ENCODE measurements at places on chromosomes 5 and 9. TPM values are rescaled to one million over a fixed set of nuclear protein-coding genes. Genes with fewer than 3 reads are reported as not detected.

The AGXT2 gene
- total RNA-seq, result not detected

The DMRT3 gene
- not detected for total RNA-seq

The DNM1 gene
- total RNA-seq, result 46.5 TPM

- DNase-seq, result no peak
These were observed 97.8 kb downstream of the ERMP1 start for GRCh38 chr9:5735072-5735471.

DNA sequence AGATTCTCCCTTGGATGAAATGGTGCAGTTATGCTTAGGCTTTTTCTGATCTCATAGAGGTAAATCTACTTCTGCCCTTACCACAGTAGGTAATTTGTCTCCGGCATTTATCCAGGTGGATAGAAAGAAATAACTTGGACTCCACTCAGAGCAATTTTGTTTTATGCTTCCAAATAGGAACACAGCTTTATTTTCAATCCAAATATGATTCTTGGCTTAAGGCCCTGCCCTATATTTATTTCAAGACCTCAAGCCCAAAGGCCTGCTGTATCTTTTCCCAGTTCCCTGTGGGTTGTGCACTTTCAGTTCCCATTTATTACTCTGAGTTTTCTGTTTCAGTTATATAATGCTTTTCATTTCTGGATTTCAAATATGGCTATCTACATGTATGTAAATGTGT is 274.2 kb upstream of the SMC2 start:
- no peak for DNase-seq
